ENCODE measurements at places on chromosomes 1 and 21.

GRCh38 chr1:57494530-57495079 is 70.7 kb upstream of the DAB1 start:
- no peak for DNase-seq

DNA sequence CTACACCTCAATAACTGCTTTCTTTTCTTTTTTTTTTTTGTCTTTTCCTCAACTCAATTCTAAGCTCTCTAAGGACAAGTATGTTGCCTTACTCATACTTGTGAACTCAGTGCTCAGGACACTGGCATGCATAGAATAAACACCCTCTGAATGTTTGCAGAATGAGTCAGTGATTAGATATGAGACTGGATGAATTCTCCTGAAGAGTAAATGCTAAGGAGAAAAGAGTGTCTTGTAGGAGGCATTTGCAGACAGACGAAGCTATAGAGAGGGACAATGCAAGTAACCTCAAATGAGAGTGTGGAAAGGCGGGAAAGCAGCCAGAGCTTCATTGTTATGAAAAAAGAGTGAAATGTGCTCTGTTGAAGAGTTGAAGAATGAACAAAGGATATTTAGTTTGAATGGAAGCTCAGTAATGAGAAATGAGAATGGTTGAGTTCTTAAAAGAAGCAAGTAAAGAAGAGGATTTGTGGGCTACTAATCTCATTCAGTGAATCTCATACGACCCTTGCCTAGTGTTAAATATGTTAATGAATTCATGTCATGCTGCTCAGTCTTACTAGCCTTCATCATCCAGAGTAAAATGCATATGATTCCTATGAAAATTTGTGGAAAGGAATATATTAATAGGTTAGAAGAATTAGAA is 166.1 kb upstream of the DPYD start:
- DNase-seq: no peak

DNA sequence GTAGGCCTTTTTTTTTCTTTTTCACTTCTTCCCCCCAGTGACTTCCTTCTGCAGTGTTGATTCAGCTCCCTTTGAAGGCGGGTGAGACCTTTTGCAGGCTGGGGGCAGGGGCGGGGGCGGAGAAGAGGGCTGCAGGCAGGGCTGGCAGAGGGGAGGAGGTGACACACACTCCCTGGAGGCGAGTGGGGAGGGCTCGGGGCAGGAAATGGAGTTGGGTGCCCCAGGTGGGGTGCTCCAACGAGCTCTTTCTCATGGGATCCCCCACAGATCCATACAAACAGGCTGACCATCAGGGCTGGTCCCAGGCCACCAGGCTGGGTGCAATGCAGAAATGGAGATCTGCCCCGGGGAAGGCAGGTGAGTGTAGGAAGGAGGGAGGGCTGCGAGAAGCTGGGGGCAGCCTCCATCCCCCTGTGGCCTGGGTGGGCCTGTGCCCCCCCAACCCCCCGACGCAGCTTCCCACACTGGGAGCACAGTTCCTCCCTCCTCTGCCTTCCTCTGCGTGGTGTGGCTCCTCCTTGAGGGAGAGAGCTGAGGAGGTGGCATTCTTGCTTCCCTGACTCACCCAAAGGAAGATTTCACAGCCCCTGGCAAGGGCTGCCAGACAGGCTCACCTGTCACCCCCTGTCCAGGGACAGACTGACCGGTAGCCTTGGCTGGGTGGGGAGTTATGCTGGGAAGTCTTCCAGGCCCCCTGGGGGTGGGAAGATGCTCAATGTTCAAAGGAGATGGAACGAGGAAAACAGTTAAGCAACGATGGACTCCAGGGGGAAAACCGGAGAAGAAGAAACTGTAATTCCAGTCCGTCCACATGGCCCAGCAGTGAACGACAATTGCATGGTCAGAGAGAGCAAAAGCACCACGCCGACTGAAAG is 7.1 kb upstream of the ITGB2 start:
- peak; percentile 83 for DNase-seq

GRCh38 chr21:32572574-32573420 is 12.5 kb downstream of the TCP10L start:
- no peak for DNase-seq

DNA sequence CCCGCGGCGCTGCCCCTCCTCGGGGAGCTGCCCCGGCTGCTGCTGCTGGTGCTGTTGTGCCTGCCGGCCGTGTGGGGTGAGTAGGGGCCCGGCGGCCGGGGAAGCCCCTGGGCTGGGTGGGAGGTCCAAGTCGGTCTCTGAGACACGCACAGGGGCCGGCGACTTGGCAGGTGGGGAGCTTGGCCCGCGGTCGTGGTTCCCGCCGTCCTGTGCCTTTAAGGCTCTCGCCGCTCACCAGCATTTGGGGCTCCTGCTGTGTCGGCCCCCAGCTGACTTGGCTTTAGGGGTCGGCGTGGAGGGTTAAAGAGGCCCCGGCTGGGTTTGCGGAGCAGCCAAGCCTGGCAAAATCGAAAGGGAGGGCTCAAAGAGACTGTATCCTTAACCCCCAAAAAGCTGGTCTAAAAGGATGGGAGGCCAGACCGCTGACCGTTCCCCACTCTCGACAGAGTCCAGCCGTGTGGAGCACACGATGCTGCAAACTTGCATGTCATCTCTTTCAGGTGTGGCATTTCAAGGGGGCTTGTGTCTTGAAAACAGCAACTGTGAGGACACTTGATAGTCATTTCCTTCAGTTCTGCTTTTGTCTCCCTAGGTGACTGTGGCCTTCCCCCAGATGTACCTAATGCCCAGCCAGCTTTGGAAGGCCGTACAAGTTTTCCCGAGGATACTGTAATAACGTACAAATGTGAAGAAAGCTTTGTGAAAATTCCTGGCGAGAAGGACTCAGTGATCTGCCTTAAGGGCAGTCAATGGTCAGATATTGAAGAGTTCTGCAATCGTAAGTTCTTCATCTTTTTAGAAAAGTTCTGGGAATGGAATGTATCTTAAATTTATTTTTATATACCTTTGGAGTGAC is 540 bp downstream of the CD55 start:
- peak; percentile 24 for DNase-seq

GRCh38 chr1:229993060-229993459 is 74.0 kb upstream of the GALNT2 start:
- DNase-seq: no peak

DNA sequence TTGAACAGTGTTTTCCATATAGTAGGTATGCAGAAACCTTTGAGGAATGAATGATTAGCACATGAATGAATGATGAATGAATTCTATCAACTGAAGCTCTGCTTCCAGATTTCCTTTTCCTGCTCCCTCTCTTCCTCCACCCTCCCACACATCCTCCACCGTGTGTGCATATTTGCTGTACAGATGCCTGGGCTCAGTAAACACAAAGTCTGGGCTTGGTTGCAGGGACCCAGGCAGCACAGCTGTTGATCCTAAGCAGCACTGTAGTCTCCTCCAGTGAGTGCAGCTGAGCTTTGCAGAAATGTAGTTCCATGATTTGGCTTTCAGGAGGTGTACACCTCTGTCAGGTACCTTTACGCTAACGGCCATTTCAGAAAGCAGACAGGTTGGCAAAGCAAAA is 611.7 kb downstream of the NUF2 start:
- no peak for DNase-seq

GRCh38 chr1:16886860-16887605 is 8.7 kb upstream of the RNU1-2 start:
- no peak for DNase-seq

GRCh38 chr1:243575070-243575469 is 275.0 kb downstream of the AKT3 start:
- no peak for DNase-seq

DNA sequence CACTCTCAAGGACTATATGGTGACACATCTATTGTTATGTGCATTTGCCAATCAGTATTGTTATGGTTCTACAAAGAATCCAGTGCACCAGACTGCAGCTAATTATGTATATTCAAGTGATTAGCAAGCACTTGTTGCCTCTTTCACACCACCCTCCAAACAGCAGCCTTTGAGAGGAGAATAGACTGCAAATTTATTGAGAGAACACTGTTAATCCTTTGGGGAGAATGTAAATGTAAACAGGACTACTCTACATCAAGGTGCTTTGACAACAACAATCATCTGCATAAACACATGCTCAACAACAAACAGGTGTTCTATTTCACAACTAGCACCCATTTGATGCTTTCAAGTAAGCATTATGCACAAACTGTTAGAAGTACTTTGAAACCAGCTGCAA is 117.4 kb downstream of the AKT3 start:
- DNase-seq: no peak

DNA sequence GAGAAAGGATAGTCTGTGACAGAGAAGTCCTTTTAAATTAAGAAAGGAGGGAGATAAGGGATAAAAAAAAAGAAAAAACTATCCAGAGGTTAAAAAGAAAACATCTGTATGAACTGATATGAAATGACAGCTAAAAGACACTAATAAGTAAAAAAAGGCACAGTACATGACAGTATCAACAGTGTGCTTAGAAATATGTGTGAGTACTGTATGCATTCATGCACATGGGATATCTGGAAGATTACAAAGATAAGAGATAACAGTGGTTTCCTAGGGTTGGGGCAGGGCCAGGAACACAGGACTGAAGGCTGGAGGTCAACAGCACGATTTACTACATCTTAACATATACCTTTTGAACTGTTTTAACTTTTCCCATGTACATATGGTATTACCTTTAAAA is 13.3 kb downstream of the PTP4A2 start:
- no peak for DNase-seq

- DNase-seq: no peak
Observed at GRCh38 chr1:52825868-52826267, 16.7 kb upstream of the ZYG11A start.

GRCh38 chr1:183778045-183778444 is 26.9 kb upstream of the RGL1 start:
- no peak for DNase-seq

GRCh38 chr1:6515771-6516170 is 24.3 kb upstream of the PLEKHG5 start:
- no peak for DNase-seq

DNA sequence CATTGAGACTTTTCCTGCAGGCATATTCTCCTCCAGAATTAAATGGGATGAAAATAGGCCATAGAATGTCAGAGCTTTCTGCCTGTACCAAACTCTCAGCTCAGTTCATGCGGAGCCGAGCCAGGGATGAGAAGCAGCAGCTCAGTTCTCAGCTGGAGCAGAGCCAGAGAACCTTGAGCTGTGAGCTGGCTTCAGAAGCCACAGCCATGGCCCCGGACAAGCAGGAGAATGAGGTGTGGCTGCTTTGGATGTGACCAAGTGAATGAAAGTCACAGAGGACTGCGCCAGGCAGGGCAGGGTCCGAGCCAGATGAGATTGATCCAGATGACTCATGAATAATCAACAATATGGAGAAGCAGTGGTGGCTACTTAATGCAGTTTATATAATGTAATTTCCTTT is 633.8 kb downstream of the NCAM2 start:
- DNase-seq: no peak

GRCh38 chr1:245154429-245155271 is at the start of gene KIF26B:
KIF26B (plus strand) TSS chr1:245154985; CDS start chr1:245155425, 440 bp downstream.
- DNase-seq: no peak

DNA sequence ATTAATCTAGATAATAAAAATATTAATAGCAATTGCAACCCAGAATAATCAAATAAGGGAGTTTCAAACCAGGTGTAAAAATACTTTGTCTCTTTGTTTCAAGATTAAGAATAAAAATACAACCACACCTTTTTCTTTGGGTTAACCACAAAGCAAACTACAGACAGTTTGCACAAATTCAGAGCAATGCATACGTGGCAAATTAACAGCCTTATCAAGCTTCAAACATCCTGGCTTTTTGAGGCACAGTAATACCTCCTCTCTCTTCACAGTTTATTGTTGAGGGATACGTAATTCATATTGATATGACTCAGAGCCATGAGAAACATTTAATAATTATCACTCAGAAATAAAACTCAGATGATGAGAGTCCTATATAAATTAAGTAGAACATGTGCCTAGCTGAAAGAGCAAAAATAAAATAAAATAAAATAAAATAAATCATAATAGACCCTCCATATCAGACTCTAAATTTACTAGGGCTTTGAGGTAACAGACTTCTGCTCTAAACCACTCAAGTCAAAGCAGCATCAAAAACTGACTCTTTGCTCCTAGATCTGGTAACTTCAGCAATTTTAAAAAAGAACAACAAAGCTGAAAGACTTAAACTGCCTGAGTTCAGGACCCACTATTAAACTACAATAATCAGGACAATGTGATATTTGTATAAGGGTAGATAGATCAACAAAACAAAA is 11.4 kb downstream of the EDEM3 start:
- DNase-seq: no peak

- DNase-seq: no peak
Observed at GRCh38 chr1:119910618-119911017, 14.3 kb upstream of the ADAM30 start.

DNA sequence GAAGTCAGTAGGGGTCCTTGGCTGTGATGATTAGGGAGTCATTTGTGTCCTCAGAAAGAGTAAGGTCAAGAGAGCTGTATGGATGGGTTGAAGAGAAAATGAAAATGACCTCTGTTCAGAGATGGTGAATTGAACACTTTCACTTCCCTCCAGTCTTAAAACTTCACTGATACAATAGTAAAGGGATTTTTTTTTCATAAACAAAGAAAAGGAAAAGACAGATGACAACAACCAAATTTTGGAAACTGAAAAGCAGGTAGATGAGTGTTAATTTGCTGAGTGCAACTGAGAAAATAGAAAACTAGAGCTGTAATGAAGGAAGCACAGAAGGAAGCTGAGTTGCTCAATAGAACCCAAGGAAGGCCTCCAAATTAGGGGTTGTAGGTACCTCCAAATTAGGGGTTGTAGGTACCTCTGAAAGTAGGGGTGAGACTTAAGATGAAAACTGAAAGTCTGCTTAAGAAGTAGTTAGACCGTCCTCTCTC is 14.8 kb upstream of the S1PR1 start:
- DNase-seq: no peak

DNA sequence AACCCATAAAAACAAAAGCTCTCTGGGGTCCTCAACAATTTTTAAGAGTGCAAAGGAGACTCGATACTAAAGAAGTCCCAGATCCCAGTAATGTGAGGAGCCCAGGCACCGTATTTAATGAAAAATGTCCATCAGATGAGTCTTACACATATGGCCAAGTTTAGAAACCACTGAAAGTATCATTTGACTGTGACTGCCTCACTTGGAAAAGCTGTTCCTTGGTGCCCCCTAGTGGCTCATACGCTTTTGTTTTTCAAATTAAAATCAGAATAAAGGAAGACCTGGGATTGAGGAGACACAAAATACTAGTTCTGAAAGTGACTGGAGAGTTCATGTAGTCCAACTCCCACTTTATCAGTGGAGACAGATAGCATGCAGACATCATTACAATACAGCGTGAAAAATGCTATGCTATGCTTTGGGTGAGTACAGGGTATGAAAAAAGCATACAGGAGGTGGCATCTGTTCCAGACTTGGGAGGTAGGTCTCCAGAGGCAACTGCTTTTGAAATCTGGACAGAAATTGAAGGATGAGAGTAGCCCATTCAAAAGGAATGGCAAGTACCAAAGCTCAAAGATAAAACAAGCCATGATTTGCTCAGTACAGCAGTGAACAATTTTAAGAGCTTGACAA is 33.8 kb downstream of the GDAP2 start:
- peak; percentile 1 for DNase-seq

DNA sequence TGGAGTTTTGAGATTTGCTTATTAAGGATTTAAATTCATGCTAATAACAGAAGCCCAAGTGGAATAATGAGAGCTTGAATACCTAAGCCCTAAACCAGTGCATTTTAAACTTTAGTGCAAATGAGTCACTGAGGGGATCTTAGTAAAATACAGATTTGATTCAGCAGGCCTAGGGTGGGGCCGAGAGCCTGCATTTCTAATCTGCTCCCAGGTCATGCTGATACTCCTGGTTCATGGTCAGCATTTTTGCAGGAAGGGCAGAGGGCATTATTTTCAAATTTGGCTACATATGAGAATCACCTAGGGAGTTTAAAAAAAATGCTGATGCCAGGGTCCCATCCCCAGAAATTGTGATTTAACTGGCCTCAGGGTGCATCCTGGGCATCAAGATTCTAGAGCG is 39.3 kb downstream of the DNTTIP2 start:
- DNase-seq: no peak
